HFFc6 (cell line): ENCODE measurements at places on chromosomes 11 and 22. TPM values are rescaled to one million over a fixed set of nuclear protein-coding genes. Genes with fewer than 3 reads are reported as not detected.

SVIP gene
- 10.4 to 19.5 TPM (median 12.3 TPM) in 3 replicates for total RNA-seq

CHST1 gene
- total RNA-seq, result 0.08 to 0.18 TPM in 2 of 3 replicates, not detected in the other

OR51I1 gene
- not detected in 3 replicates for total RNA-seq

OR6A2 gene
- total RNA-seq, result not detected in 2 replicates

SLC22A8 gene
- total RNA-seq, result not detected in 3 replicates

TREH gene
- total RNA-seq, result 0.07 to 0.10 TPM (median 0.09 TPM) in 3 replicates

TRIM6 gene
- 3.2 to 7.0 TPM (median 5.8 TPM) in 3 replicates for total RNA-seq

PLEKHB1 gene
- total RNA-seq, result 0.67 to 1.6 TPM (median 0.68 TPM) in 3 replicates

PPFIA1 gene
- total RNA-seq, result 32.9 and 35.4 TPM in 2 replicates

SLC5A4 gene
- total RNA-seq, result not detected in 3 replicates

SHANK2 gene
- total RNA-seq, result 0.77 to 3.4 TPM (median 1.6 TPM) in 3 replicates

VPREB3 gene
- not detected in 3 replicates for total RNA-seq

CD59 gene
- total RNA-seq, result 1,095 and 1,327 TPM in 2 replicates

DNA sequence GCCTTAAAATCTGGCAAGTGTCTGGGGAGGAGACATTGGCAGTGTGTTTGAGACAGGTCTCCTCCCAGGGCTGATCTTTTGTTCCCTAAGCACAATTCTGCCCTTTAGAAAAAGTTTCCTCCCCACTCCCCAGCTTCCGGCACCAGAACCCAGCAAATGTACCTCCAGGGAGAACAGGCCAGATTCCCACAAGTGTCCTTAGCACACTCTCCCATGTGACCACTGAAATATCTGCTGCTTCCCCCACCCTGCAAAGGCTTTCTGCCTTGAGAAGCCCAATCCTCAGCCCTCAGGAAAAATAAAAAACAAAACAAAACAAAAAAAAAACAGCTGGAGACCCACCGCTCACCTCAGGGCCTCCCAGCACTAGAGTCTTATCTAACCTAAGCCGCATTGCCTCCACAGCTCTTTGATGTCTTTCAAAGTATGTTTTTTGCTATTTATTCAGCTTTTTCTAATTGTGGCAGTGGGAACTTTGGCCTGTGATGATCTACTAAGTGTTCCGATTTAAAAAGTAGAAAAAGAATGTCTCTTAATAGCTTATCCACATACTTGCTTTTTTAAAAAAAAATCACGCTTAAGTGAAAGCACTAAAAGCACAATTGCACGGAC, 29.0 kb upstream of the FBLN1 start:
- H3K27ac ChIP-seq, result no peak overlapping the region; the same call in 1 of the 2 replicates
- peaks cover 3% of the 10 kb centered on the region for H3K27me3 ChIP-seq
- peaks cover 89% of the 10 kb centered on the region for H3K4me1 ChIP-seq
- no peak overlapping the region for H3K4me3 ChIP-seq

GRCh38 chr11:59898650-59899049, 20.1 kb downstream of the OOSP3 start:
- no peak overlapping the region for H3K4me3 ChIP-seq
- no peaks in the 10 kb centered on the region; the same call in 1 of the 2 replicates for H3K36me3 ChIP-seq
- H3K4me1 ChIP-seq, result peaks cover 17% of the 10 kb centered on the region; the same call in 1 of the 2 replicates
- H3K27ac ChIP-seq, result no peak overlapping the region

GRCh38 chr11:95119361-95120060, 29.9 kb downstream of the ENDOD1 start:
- peaks cover 6% of the 10 kb centered on the region for H3K4me1 ChIP-seq
- H3K27me3 ChIP-seq, result no peaks in the 10 kb centered on the region
- H3K4me3 ChIP-seq, result no peak overlapping the region

DNA sequence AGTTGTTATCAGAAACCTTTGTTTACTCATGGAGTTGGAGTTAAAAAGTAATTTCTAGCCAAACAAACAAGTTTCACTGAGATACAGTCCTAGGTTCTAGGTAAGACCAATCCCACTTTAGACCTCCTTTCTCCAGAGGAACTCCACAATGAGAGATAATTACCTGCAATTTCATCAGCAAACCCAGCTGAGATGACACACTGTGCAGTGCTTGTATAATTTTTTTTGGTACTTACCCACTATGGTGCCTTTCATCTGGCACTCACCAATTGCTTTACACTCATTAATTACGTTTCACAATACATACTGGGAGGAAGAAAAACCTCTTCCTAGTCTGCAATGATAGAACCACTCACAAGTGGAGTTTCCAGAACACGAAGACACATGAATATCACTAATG, 1.8 kb upstream of the MUC15 start:
- H3K4me3 ChIP-seq, result no peak overlapping the region
- H3K27me3 ChIP-seq, result no peaks in the 10 kb centered on the region
- H3K27ac ChIP-seq, result no peak overlapping the region
- H3K4me1 ChIP-seq, result peaks cover under 1% of the 10 kb centered on the region; the same call in 1 of the 2 replicates
- DNase-seq, result no peak
- H3K36me3 ChIP-seq, result no peaks in the 10 kb centered on the region

- no peak overlapping the region for H3K27ac ChIP-seq
- H3K4me3 ChIP-seq, result no peak overlapping the region
Measured at GRCh38 chr11:77196961-77197360, 68.9 kb downstream of the MYO7A start.

- H3K4me1 ChIP-seq, result peaks cover 18% of the 10 kb centered on the region
- peaks cover 1% of the 10 kb centered on the region for H3K27me3 ChIP-seq
- H3K27ac ChIP-seq, result peak overlapping the region; percentile 58
- no peak for DNase-seq
- H3K4me3 ChIP-seq, result no peak overlapping the region
- H3K36me3 ChIP-seq, result peaks cover 22% of the 10 kb centered on the region
Measured at GRCh38 chr22:21761086-21761485, 25.5 kb upstream of the YPEL1 start.

GRCh38 chr11:32701616-32702015, 92.8 kb downstream of the CCDC73 start:
- H3K4me1 ChIP-seq, result peaks cover 11% of the 10 kb centered on the region
- H3K36me3 ChIP-seq, result no peaks in the 10 kb centered on the region
- no peak for DNase-seq
- H3K27ac ChIP-seq, result no peak overlapping the region
- H3K4me3 ChIP-seq, result no peak overlapping the region

DNA sequence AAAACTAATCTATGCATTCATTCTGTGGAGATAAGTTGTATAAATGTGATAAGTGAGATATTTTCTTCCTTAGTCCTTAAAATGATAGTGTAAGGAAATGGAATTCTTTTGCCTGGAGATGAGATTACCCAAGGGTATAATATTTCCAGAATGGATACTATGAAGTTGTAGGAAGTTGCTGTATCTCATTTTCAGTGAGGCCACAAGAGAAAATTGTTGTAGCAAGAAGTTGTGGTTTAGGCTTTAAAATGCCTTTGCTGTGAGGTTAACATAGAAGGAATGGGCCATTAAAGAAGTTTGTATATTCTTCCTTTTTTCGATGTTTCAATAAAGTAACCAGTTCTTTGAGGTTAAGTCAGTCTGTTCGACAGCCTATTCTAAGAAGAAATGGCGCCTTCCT, 50.7 kb upstream of the LIN7C start:
- H3K4me3 ChIP-seq, result no peak overlapping the region
- H3K27me3 ChIP-seq, result peaks cover 3% of the 10 kb centered on the region; the same call in 1 of the 2 replicates
- H3K27ac ChIP-seq, result no peak overlapping the region
- peak; percentile 44 for DNase-seq
- no peaks in the 10 kb centered on the region for H3K36me3 ChIP-seq
- peaks cover 50% of the 10 kb centered on the region for H3K4me1 ChIP-seq

DNA sequence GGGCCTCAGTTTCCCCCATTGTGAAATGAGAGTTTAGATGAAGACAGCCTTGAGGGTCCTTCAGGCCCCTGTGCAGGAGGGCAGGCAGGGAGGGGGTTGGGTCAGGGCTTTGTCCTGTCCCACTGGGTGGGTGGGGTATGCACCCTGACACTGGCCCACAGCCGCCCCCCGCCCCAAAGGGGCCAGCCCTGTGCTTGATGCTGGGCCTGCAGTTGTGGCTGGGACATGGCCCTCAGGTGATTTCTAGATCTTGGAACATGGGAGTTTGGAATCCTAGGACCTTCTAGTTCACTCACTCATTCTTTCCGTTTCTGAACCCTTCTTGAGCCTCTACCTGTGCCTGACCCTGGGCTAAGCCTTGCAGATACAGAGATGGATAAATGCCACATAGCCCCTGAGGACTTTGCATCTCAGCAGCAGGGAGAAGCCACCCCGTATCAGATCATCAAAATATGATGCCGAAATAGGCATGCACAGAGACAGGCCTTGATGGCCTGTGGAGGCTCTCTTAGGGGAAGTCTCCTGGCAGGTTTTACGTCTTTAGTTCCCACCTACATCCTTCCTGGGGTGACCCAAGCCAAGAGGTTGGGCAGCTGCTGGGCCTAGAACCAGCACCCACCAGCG, 76.0 kb downstream of the FBLN1 start:
- no peak overlapping the region for H3K27ac ChIP-seq
- peaks cover 11% of the 10 kb centered on the region for H3K4me1 ChIP-seq
- no peak overlapping the region for H3K4me3 ChIP-seq
- peaks cover 1% of the 10 kb centered on the region; the same call in 1 of the 2 replicates for H3K27me3 ChIP-seq
- H3K36me3 ChIP-seq, result peaks cover 19% of the 10 kb centered on the region; the same call in 1 of the 2 replicates

DNA sequence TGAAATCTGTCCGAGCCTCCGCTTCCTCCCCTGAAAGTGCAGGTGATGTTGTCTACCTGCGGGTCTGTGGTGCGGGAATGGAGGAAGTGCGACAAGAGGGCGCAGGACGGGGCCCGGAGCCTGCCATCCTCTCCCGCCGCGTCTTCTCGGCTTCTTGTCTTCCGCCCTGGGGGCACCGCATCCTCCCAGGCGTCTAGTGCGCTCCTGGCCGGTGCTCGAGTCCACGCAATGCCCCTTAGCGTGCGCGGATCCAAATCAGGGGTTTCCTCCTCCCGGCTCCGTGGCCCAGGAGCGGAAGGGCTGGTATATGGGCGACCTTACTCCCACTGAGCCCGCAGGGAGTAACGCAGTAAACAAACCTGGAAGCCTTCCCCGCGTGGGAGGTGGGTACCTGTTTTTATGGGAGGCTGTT, 405 bp downstream of the SFI1 start:
- H3K27me3 ChIP-seq, result no peaks in the 10 kb centered on the region
- peak overlapping the region; percentile 95 for H3K4me3 ChIP-seq
- H3K4me1 ChIP-seq, result peaks cover 14% of the 10 kb centered on the region
